ENCODE measurements at places on chromosomes 13 and 19. TPM values are rescaled to one million over a fixed set of nuclear protein-coding genes. Genes with fewer than 3 reads are reported as not detected.

GRCh38 chr19:57560049-57560491 is 407 bp upstream of the ZNF550 start:
- DNase-seq, result peak; percentile 46

DNA sequence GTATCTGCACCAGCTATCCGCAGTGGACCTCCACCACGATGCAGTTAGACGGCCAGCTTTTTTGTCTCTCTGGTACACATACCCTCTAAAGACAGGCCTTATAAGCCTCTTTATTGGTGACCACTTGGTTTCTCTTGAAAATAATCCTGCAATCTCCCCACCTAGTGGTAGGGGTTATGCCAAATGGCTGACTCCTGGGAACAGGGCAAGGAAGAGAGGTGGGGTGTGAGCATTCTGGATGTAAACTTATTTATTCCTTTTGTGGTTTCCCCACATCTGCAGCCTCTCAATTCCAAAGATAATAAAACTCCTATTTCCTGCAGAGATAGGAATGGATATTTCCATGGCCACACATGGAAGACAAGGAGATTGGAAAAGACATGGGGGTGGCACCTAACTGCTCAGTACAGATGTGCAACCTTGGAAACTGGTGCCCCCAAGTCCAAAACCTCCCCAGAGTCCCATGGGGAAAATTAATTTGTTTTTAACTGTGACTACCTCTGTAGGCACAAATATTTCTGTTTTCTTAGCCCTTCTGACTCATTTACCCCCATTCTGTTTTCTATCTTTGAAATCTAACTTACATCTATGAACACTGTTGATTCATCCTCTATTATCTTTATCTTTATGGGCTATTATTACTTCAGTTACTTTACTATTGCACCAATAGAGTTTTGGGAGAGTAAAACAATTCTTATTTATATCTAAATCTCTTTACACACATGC is 112.7 kb upstream of the TSHZ3 start:
- no peak for DNase-seq

GRCh38 chr19:9586764-9587163 is 2.5 kb upstream of the ZNF121 start:
- DNase-seq, result no peak

GRCh38 chr19:7652061-7652641 is 15.2 kb downstream of the STXBP2 start:
- peak; percentile 83 for DNase-seq

DNA sequence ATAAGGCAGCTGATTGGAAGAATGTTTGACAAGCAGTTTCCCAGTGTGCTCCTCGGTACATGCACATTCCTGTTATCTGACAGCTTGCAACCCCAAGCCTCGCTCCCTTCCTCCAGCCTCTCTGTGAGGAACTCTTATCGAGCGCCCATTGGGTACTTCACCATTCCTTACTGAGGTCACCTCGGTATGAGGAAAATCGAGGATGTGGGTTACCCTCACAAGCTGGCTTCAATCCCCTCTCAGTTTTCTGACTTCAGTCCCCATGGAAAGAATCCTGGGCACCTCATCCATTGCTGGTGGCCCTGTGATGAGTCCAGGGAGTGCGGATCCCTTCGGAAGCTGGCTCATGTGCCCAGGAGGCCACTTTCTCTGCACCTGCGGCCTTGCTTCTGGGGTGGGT is 17.3 kb downstream of the TEX29 start:
- DNase-seq, result no peak

DNA sequence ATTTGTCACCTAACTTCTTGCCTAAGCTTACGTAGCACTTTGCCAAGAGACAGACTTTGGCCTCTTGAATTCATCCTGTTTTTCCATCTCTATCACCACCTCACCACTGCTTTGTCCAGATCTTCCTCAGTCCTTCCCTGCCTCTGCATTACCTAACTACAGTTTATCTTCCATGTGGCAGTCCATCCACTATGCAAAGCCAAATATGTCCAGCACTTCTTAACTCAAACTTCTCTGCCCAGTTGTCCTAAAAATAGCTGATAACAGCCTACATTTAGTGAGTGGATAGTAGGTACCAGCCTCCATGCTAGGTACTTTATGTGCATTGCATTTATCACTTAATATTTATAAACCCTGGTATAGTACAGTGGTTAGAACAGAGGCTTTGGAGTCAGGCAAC is 111.4 kb downstream of the ZAR1L start:
- DNase-seq, result no peak

DNA sequence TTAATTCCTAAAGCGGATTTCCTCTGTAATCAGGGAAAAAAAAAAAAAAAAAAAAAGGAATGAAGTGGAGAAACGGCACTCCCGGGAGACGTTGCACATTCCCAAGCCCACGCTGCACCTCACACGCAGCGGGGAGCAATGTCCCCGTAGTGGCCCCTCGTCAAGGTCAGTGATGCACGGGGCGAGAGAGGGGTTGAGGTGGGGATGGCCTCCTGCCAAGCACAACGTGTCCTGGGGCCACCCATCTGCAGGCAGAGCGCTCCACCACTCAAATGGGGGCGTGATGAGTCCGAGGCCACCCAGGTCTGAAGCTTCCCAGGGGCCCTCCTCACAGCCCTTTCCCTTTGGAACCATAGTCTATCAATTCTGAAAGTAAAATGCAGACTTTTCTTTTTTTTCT is 15.1 kb downstream of the PLK5 start:
- no peak for DNase-seq

- no peak for DNase-seq
These were observed 264.6 kb downstream of the NHLRC3 start for GRCh38 chr13:39302820-39303219.

DNA sequence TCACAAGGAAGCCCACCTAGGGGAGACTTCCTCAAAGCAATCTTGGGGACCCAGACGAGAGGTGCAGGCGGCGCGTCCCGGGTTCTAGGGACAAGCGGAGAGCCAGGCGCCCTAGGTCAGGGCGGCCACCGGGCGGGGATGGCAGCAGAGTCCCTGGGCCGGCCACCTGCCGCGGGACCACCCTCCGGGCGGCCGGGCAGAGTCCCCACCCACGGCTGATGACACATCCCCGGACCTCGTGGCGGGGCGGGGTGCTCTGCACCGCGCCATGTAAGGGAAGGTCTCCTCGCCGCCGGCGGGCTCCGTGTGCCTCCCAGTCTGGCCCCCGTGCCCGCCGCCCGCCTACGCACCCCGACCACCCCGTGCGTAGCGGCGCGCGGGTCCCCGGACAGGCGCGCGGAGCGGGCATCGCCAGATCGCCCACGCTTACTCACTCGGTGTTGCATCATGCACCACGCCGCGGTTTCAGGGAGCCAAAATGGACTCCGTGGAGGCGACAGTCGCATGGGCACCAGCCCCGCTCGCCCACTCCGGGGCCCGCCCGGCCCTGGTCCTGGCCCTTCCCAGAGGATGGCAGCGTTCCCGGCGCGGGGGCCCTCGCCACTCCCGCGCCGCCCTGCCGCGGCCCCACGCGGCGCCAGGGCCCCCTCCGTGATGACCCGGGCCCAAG is 643 bp downstream of the SLC7A1 start:
- DNase-seq, result peak; percentile 80

- no peak for DNase-seq
These were observed 38.3 kb upstream of the DCUN1D2 start for GRCh38 chr13:113528813-113529180.

- DNase-seq, result no peak
These were observed 139.8 kb downstream of the MIPEP start for GRCh38 chr13:23749288-23749873.

DNA sequence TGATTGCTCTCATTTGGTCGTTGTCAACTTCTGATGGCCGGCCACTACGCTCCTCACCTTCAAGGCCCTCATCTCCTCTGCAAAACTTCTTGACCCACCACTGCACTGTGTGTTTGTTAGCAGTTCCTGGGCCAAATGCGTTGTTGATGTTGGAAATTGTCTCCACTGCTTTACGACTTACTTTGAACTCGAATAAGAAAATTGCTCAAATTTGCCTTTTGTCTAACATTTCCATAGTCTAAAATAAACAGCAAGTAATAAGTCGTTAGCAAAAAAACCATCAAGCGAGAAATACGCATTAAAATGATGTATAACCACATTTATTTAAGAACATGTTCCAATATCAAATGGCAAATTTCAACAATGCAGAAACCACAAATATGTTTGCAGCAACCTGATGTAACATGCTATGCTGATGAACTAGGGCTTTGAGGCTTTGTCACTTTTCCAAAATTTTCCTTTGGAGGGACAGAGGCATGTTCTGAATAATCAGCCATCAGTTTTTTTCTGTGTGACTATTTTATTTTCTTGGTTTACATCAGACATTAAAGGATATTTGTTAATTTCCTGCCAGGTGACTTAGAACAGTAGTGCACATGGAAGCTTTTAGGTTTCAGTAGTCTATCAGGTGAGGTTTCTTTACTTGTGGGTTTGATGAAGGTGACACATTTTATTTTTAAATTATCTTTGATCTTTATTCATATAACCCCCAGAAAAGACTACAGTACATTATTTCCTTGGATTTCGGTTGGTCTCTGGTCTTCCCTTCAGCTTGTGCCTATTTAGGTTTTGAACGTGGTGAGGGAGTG is 74.7 kb upstream of the TEX29 start:
- no peak for DNase-seq

DNA sequence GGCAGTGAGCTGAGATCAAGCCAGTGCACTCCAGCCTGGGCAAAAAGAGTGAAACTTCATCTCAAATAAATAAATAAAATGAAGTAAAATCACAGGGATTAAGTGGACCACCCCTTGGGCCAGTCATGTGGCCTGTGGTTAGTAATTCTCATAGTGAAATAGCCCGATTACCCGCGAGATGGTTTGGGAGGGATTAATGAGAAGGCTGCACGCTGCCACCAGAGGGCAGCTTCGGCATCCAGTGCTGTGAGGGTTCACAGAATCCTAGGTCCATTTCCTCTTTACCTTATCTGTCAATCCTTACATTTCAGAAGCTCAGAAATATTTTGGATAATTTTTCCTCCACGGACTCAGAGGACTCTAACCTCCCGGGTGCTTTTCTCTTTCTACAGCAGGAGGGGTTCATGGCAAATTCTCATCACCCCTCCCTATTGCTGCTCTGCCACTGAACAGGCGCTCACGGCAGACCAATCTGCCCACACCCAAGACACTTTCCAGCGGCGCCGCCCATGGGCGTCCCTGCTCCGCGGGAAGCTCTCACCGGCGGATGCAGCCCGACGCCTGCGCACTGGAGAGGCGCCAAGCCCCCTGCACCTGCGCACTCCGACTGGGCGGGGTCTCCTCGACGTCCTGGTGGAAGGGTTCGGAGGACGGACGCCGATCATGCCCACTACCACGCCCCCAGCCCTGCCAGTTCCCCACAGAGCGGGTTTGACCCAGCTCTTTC is 11.0 kb downstream of the ZNF835 start:
- DNase-seq, result no peak

GRCh38 chr13:23771956-23772355 is 117.2 kb downstream of the MIPEP start:
- DNase-seq, result no peak

DNA sequence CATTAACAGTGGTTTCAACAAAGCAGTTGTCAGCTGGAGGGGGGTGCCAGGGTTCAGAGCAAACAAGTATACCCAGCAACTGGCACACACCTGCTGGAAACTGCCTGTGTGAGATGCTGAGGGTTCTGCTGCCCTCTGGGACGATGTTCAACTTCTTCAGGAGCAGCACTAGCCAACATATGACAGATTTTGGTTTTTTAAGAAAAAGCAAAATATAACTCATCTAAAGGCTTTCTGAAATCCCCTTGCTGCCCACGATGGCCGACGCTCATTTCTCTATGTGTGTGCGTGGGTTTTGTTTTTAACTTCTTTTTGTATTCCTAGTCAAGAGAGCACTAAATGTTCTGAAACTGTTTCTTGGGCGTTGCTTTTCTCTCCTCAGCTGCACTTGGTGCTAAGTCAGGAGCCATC is 79.9 kb downstream of the MRPL57 start:
- DNase-seq, result no peak

- peak; percentile 59 for DNase-seq
These were observed 7.4 kb upstream of the KLHL26 start for GRCh38 chr19:18629166-18630088.

DNA sequence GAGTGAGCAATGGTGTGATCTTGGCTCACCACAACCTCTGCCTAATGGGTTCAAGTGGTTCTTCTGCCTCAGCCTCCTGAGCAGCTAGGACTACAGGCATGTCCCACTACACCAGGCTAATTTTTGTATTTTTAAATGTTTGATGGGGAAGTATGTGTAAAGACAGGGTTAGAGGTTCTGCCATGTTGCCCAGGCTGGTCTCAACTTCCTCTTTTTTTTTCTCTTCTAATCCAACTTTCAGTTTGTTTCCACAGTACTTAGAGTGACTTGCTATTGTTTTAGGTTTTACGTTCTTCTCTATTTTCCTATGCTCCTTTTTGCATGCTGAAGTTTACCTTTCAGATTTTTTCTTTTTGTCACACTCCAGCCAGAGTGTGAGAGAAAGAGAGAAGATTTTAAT is 1433.0 kb downstream of the UQCRFS1 start:
- no peak for DNase-seq

DNA sequence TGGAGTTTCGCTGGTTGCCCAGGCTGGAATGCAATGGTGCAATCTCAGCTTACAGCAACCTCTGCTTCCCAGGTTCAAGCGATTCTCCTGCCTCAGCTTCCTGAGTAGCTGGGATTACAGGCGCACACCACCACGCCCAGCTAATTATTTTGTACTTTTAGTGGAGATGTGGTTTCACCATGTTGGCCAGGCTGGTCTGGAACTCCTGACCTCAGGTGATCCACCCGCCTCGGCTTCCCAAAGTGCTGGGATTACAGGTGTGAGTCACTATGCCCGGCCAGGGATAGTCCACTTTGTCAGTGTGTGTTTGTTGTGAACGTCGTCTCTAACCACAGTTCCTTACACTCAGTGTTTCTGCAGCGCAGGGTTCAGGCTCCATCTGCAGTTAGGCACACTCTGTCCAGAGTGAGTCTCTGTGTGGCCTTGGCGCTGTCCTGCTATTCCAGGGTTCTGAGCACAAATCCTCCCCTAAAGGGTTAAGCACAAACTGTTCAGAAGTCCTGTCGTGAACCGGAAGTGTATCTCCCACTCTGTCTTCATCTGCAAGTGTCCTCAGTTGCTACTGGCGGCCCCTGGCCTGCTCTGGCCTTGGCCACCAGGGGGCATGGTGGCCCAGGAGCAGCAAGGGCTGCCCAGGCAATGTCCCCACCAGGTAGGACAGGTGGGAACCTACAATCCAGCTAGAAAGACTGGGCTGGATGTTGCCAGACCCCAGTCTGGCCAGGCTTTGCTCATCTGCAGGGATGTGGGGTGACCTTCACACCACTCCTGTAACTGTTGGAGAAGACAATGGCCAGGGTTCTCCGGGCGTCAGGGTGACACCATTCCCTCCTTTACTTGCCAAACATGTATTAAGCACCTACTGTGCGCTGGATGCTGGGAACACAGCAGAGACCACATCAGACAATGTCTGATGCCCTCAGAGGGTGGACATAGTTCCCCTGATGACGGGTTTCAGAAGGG is 38.8 kb upstream of the GATAD2A start:
- peak; percentile 69 for DNase-seq

Gene NCCRP1
- polyA plus RNA-seq, result 0.13 TPM

Gene CCDC122
- 0.70 TPM for polyA plus RNA-seq

Gene ENOX1
- 0.38 TPM for polyA plus RNA-seq

Gene POLR1G
- polyA plus RNA-seq, result 12.5 TPM

Gene MAP3K10
- 10.7 TPM for polyA plus RNA-seq

Gene FXYD3
- polyA plus RNA-seq, result 0.13 TPM

Gene AMER2
- polyA plus RNA-seq, result not detected

Gene ZSCAN4
- 0.03 TPM for polyA plus RNA-seq
